ENCODE measurements at places on chromosomes 3 and 15.

- DNase-seq: peak; percentile 47
Measured at GRCh38 chr3:138862531-138862923, 27.8 kb upstream of the PIK3CB start.

- DNase-seq: peak; percentile 59
Measured at GRCh38 chr3:134473868-134474546, 11.8 kb downstream of the ANAPC13 start.

DNA sequence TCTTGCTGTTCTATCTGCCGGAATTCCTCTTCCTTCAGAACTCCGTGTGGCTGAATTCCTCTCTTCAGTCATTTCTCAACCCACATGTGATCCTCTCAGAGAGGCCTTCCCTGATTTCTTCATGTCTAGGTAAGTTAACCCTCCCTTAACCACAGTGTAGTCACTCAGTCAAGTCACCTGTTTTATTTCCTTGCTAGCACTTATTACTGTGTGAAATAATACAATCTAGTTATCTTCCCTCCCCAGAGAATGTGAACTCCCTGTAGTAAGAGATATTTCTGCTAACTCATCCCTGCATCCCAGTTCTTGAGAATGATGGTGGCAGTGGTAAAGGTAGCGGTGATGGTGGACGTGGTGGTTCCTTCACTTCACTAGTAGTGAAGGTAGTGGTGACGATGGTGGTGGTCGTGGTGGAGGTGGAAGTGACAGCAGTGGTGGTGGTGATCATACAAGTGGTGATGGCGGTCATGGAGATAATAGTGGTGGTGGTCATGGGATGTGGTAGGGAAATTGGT, 33.3 kb downstream of the COL6A5 start:
- no peak for DNase-seq

DNA sequence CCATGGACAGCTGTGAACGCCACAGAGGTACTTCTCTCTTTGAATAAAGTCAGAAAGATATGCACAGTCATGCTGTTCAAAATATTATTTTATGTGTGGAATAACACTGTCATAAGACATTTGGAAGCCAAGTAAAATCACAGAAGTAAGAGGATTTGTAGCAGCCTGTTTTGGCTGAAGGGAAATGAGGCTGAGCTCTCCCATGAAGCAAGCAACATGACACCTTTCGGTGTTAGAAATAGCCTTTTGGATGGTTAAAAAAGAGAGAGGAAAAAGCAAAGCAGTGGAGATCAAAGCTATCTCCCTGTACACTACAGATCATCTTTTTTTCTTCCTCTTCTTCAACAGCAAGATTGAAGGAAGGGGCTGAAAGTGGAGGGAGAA, 755.3 kb downstream of the ROBO1 start:
- no peak for DNase-seq

- DNase-seq: no peak
Measured at GRCh38 chr3:195883160-195883559, 25.2 kb downstream of the TNK2 start.

GRCh38 chr3:124592658-124593441, 137.4 kb upstream of the UMPS start:
- peak; percentile 42 for DNase-seq

DNA sequence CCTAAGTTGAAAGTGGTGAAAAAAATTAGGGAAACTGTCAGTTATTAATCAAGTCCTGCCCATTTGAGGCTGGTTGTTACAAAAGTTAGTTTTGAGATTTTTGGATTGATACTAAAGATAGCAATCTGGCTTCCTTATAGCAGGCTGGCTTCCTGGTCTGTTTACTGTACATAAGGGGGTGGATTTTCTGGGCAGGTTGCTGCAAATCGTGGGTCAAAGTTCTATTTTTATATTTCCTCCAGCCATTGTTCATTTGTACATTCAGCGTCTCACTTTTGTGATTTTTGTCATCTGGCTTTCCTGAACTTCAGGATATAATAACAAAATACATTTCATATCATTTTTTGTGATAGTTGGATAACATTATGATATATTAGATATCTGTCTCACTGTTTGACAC, 49.5 kb downstream of the CLDN1 start:
- no peak for DNase-seq

- no peak for DNase-seq
Measured at GRCh38 chr3:113741620-113742019, 4.4 kb downstream of the NAA50 start.

GRCh38 chr3:130263708-130264107, 81.8 kb upstream of the COL6A5 start:
- no peak for DNase-seq

DNA sequence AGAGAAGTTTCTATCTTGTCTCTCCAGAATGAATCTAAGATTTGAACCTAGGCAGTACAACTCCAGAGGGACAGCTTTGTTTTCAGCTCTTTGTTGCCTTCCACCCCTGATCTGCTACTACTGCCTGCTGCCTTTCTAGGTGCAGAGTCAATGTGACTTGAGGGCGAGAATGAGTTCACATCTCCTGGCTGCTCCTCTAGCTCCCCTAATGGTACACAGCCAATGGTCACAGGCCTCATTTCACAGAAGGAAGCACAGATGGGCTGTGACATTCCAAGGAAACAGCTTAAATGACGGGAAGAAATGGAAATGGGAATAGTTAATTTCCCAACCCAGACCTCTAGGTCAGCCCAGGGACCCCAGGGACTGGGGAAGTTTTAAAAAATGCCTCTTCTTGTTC, 32.4 kb downstream of the FAM43A start:
- no peak for DNase-seq

GRCh38 chr3:122100591-122101463, 45.7 kb downstream of the CD86 start:
- no peak for DNase-seq

All from iPS-NIHi11 (cell line).